Activated T-cell treated with anti-CD3 and anti-CD28 coated beads, Interleukin-2, amount 50 U/mL, for 1 hour (primary cell): ENCODE measurements at places on chromosomes 1 and 21.

GRCh38 chr21:43322805-43323204 is 104.1 kb downstream of the SIK1 start:
- DNase-seq: no peak

- no peak for DNase-seq
Observed at GRCh38 chr1:223153177-223154119, 10.4 kb upstream of the TLR5 start.

- no peak for DNase-seq
Observed at GRCh38 chr1:72662918-72663317, 380.6 kb upstream of the NEGR1 start.

GRCh38 chr1:244450597-244451538 is 841 bp downstream of the ADSS2 start:
- peak; percentile 70 for DNase-seq

GRCh38 chr21:39197448-39198233 is 14.4 kb upstream of the PSMG1 start:
- no peak for DNase-seq

GRCh38 chr1:201461645-201462441 is 7.1 kb downstream of the PHLDA3 start:
- no peak for DNase-seq

DNA sequence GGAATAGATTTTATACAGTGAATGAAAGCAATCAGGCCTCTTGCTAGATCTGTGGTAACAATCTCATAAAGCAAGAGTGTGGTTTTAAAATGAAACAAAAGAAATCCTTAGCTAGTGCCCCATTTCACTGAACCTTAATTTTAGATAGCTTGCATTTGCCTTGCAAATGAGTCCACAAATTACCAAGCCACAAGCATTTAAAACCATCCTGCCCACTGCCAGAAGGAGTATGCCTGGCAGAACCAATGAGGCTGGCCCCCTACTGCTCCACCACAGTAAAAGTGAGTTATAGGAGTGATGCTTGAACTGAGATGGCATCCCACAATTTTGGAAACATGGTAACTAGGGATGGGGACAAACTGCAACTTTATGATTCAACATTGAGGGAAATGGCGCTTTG is 206.4 kb upstream of the LMO4 start:
- no peak for DNase-seq

- DNase-seq: peak; percentile 44
Observed at GRCh38 chr21:31397939-31398338, 53.9 kb upstream of the TIAM1 start.

GRCh38 chr1:219264561-219264960 is 90.9 kb downstream of the LYPLAL1 start:
- no peak for DNase-seq

DNA sequence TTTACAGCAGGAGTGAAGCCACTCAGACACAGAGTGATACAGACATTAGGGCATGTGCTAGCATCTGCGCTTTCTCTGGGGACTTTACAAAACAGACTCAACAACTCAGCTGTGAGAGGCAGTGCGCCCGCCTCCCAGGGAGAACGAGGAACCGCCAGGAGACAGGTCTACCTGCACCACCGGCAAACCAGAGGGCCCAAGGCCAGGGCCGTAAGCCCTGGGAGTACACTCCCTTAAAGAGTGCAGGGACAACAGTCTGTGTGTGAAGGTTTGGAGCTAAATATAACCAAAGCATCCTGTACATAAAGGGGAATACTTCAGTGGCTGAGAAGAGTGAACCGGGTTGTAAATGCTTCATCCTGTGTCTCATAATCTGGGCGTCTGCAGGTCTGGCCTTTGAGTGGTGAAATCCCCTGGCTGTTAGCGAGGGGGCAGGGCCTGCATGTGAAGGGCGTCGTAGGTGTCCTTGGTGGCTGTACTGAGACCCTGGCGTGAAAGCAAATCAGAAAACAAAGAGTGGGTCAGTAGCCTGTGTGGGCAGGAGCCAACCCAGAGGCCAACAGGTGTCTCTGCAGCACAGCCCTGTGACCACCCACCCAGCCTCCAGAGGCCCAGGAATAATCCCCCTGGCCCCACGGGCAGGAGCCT is 86.9 kb downstream of the CD247 start:
- DNase-seq: no peak

- DNase-seq: no peak
Observed at GRCh38 chr1:71339238-71339637, 258.4 kb upstream of the ZRANB2 start.

DNA sequence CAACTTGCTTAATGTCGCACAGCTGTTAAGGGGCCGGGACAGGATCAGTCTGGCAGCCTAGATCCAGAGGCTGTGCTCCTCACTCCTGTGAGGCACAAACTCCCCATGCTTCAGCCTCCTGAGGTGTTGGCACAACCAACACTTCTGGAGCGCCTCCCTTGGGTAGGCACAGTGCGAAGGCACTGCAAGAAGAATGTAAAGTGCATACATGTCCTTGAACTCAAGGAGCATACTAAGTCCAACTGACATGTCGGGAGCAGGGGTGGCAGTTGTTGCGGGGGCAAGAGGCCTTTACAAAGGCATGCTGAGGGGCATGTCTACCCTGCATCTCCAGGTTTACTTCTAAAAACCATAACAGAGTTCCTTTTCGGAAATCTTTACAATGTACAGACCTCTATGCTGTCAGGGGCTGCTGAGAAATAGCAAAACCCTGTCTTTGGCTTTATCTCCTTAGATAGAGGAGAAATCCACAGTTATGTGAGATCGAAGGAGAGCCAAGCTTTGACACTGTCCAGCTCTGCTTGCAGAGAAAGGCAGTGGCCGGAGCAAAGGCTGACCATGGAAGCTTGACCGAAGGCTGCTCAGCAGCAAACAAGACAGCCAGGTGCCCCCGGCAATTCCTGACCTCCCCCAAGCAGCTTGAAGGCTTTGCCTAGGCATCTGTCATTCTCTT is 93.9 kb downstream of the CDC7 start:
- no peak for DNase-seq

- no peak for DNase-seq
Observed at GRCh38 chr1:169576935-169577331, 9.3 kb downstream of the F5 start.

DNA sequence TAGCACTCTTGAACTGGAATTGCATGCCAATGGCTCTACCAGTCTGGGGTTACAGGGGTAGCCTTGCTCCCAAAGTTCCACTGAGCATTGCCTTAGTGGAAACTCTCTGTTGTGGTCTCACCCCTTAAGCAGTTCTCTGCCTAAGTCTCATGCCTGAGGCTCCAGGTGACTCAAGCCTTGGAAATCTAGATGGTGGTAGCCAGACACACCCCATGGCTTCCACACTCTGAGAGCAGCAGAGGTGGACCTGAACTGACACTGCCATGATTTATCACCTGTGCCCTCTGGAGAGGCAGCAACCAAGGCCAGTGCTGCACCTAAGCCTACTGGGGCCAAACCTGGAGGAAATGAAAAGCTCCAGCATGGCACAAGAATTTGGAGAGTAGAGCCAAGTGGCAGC is 285.7 kb upstream of the PKN2 start:
- DNase-seq: no peak

DNA sequence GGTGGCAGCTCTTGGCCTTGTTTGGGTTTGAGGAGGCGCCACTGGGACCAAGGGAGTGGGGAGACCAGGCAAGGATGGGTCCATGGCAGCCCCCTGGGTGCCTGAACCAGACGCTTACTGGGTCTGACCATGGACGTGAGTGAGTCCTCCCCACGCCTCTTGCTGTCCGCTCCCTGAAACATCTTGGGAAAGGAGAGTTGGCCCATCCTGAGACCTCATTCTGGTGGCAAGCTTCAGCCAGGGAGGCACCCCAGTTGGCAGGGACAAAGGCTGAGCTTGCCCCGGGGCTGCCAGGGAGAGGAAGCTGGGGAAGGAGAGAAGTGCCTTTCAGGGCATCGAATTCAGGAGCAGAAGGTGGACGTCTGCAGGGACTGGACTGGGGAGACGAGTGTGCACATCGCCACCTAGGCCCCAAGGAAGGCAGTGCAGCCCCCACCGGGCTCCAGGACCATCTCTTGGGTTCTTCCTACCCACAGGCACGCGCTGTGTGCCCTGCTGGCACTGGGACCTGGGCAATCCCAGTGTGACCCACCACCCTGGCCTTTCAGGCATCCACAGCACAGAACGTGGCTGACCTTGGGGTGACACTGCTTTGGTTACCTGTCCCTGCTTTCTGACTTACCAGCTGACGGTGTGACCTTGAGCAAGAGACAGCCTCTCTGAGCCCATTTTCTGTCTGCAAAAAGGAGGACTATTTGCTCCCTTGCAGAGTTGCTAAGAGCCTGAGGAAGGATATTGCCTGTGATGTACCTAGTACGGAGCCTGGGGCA is 132.9 kb upstream of the WNT4 start:
- peak; percentile 45 for DNase-seq

GRCh38 chr1:100927276-100927675 is 31.4 kb downstream of the SLC30A7 start:
- DNase-seq: peak; percentile 50

DNA sequence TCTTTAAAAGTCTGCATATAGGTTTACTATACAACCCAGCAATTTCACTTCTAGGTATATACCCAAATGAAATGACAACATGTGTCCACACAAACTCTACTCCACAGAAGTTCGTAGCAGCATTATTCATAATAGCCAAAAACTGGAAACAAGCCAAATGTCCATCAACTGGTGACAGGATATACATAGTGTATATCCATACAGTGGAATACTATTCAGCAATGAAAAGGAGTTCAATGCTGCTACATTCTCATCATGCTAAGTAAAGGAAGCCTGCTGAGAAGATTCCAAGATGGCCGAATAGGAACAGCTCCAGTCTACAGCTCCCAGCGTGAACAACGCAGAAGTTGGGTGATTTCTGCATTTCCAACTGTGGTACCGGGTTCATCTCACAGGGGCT is 200.6 kb downstream of the PATJ start:
- no peak for DNase-seq

DNA sequence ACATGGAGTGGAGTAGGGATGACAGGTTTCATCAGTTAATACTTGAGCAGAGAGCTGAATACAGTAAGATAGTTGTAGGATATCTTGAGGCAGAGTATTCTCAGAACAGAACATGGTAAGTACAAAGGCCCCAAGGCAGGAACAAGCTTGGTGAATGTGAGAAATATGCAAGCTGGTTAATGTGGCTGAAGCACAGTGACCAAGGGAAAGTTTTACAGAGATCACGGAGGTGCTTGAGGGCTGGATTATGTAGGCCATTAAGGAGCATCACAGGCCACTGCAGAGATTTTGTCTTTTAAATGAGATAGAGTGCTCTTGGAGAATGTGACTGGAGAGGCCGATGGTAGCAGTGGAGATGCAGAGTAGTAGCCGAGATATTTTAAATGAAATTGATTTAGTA is 54.0 kb upstream of the BOLA1 start:
- DNase-seq: no peak

DNA sequence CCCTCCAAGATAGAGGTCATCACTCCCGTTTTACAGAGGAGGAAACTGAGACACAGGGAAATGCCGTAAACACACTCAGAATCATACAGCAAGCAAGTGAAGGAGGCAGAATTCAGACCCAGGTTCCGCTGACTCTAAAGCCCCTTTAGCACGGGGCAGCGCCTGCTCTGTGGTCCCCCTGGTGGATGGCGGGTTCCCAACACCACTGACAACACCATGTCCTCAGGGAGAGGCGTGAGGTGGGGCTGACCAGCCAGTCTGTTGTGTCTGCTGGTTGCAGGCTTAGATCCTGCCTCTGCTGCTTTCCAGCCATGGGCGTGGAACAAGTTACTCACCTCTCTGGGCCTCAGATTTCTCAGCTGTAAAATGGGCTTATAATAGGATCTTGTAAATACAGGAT is 617.3 kb downstream of the MATN1 start:
- DNase-seq: no peak

- peak; percentile 64 for DNase-seq
Observed at GRCh38 chr1:53485478-53486394, 26.5 kb downstream of the DMRTB1 start.

DNA sequence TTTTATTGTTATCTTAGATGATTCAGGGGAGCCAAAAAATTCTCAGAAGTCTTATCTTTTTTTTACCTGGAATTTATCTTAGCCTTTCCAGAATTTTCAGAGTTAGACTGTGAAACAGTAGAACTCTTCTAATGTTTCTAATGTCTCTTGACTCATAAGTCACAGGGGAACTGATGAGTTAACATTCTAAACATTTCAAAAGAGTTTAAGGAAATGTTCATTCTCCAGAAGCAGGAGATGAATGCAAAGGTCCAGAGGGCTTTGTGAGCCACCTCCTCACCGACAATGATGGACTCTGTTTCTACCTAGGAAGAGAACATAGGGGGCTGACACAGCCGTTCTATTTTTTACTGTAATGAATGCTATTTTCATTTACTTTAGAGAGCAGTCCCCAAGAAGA is 157.5 kb downstream of the BRINP2 start:
- DNase-seq: no peak

DNA sequence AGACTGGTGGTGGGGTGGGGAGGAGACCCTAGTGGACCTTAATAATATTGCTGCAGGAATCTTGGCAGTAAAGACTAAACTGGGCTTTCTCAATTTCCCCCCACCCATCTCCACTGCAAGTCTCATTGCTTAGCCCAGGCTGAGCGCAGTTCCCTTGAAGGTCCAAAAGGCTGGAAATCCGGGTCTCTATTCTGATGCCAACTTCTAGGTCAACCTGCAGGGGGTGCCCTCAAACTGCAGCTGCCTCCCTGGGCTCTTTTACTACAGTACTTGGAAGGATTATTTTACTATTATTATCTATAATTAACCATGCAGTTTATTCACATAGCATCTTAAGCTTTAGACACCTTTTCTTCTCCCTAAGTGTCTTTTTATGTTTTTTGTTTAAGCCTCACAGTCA is 85.4 kb upstream of the WARS2 start:
- no peak for DNase-seq

DNA sequence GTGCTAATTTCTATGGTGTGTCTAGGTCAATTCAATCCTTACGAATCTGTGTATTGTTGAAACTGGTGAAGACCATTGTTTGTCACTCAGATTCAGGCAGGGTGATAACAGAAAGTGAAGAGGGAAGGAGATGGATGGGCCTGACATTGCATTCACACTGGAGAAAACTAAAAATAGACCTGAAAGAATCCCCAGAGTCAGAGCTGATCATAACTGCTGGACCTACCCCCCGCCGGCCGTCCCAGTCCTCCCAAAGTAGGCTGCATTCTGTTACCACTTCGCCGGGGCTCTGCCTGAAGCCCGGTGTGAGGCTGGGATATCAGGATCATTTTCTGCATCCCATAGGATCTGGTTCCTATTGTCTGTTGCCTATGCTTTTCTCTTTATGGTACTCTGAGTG is 121.1 kb downstream of the NUF2 start:
- DNase-seq: no peak

DNA sequence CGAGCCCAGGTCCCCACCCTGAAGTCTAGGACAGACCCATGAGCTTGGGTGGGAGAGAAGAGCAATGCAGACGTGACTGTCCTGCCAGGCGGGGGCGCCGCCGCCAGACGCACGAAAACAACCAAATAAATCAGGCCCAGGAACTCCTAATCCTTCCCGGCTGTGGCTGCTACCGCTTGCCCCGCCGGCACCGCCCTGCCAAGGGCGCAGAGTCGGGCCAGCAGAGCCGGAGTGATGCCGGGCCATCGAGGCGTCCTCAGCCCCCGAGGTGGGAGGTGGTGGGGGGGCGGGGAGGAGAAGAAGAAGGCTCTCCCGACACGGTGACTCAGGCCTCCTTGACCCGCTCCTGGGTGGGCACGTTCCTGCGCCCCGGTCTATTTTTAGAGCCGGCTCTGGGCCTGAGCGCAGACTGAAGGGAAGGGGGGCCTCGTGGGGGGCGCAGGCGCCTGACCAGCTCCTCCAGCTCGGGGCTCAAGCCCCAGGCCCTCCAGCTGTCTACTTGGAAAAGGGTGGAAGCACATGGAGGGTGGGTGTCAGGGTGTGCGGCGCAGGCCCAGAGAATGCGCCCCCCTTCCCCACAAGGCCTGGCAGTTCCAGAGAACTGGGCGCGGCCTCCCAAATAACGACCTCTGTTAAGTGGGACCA is 10.7 kb upstream of the COL16A1 start:
- DNase-seq: peak; percentile 47

- no peak for DNase-seq
Observed at GRCh38 chr1:210434223-210434622, 105.5 kb downstream of the HHAT start.
